Foreskin fibroblast (primary cell): ENCODE measurements at places on chromosomes 4 and X.

GRCh38 chrX:136856551-136856950 is 24.0 kb downstream of the RBMX start:
- no peak for DNase-seq

- no peak for DNase-seq
These were observed 6.3 kb upstream of the ADGRA3 start for GRCh38 chr4:22522206-22522605.

GRCh38 chrX:131366407-131366806 is 77.3 kb upstream of the IGSF1 start:
- DNase-seq = no peak

DNA sequence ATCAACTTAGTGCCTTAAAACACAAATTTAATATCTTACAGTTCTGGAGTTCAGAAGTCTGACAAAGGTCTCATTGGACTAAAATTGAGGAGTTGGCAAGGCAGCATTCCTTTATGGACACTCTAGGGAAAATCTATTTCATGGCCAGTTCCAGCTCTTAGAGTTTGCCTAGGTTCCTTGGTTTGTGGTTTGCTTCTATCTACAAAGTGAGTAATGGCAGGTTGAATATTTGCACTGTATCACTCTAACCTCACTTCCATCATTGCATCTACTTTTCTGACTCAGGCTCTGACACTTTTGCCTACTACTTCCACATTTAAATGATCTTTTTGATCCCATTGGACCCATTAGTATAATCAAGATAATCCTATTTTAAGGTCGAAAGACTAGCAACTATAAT is 64.7 kb upstream of the PCDH10 start:
- no peak for DNase-seq

DNA sequence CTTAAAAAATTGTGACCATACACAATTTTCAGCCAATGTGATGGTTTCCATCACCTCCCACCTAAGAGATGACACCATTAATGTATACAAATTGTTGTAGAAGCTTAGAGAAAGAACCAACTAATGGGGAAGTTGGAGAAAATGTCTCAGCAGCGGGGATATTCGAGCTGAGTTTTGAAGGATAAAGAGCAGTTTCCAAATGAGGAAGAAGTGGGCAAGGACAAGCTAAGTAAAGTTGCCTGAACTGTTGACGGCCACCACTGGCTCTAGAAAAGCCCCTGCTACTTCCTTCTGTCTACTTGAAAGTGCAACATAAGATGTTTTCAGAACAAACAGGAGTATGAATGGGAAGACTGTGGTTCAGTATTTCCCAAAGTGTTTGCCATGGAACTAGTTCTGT is 92.0 kb downstream of the CHRNA9 start:
- DNase-seq = no peak

- no peak for DNase-seq
These were observed 1.8 kb downstream of the TLL1 start for GRCh38 chr4:165874791-165875371.

DNA sequence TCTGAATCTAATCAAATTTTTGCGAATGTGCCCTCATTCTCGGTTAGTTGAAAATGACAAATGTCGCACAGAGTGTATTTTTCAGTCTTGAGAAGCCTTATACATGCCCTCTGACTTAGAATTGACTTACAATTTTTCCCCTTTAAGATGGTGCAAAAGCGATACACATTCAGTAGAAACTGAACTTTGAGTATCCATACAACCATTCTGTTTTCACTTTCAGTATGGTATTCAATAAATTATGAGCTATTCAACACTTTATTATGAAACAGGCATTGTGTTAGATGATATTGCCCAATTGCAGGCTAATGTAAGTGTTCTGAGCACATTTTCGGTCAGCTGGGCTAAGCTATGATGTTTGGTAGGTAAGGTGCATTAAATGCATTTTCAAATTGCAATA is 43.4 kb downstream of the SLC9A7 start:
- no peak for DNase-seq

GRCh38 chrX:2398064-2398656 is 102.6 kb downstream of the DHRSX start:
- peak; percentile 45 for DNase-seq

- DNase-seq = no peak
These were observed 295.3 kb downstream of the PDGFC start for GRCh38 chr4:156676116-156676851.

DNA sequence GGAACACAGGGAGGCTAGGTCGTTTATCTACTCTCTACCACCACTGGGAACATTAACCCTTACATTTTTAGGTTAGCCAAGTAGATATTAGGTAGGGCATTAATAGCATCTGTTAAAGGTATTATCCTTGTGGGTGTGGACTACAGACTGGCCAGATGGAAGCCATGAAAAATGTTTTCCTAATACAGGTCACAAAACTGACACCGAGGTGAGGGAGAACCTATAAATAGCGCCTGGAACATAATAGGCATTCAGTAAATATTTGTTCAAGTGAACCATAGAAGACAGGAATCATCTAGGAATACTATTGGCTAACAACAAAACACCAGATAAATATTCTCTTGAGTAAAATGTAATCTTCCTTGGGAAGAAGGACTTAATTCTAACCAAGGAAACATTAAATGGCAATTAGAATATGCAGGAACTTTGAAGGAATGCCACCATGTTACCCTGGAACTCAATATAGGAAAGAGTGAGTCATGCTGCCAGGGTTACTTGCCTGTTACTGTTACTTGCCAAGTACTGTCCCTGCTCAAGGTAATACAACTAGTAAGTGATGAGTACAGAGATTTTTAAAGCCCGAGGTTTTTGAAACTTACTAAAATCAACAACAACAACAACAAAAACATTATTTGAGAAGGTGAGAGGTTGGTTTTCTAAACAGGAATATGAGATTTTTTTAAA is 79.0 kb downstream of the SOX3 start:
- no peak for DNase-seq

DNA sequence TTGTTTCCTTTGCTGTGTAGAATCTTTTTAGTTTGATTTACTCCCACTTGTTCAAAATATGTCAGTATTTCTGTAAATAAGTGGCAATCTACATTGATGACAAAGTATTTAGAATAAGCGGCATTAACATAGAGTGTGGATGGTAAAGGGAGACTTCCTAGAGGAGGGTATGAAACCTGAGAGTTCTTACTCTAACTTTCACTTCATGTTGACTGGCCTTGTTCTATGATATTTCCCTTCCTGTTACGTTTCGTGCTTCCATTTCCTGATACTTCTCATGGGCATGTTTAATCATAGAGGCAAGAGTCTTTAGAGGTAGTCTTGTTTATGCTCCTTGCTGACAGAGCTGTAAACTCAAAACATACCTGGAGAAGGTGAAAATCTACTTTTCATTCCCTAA is 408.9 kb downstream of the GLUD2 start:
- DNase-seq = no peak

GRCh38 chrX:1389181-1389992 is 2.5 kb downstream of the SLC25A6 start:
- DNase-seq = no peak

GRCh38 chr4:154687840-154688239 is 56.0 kb upstream of the LRAT start:
- DNase-seq = no peak

DNA sequence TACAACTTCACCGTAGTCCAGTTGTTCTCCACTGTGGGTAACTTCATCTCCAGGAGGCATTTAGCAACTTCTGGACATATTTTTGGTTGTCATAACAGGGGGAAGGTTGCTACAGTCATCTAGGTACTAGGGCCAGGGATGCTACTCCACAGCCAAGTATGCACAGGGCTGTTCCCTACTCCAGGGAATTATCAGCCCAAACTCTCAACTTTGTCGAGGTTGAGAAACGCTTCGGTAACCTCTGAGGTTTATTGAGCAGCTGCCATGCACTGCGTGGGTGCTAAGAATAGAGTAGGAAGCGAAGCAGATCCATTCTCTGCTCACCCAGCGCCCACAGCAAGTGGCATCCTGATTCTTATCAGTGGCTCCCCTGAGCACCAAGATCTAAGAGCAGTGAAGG is 8.2 kb downstream of the FGFBP1 start:
- no peak for DNase-seq

DNA sequence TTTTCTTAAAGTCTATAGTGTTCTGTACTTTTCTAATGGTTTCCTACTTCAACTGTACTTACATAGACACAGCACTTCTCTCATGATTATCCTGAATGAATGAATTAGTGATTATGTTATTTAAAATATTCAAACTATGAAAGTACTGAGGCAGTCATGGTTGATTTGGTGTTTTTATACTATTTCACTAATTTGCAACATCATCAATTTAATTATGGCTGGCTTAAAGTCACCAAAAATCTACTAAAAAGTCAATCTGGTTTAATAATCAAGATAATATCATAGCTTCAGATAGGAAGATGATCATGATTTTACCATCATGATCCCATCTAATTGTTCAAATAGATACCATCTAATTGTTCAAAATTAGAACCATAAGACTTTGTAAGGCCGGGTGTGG is 16.8 kb upstream of the TMEM131L start:
- no peak for DNase-seq

DNA sequence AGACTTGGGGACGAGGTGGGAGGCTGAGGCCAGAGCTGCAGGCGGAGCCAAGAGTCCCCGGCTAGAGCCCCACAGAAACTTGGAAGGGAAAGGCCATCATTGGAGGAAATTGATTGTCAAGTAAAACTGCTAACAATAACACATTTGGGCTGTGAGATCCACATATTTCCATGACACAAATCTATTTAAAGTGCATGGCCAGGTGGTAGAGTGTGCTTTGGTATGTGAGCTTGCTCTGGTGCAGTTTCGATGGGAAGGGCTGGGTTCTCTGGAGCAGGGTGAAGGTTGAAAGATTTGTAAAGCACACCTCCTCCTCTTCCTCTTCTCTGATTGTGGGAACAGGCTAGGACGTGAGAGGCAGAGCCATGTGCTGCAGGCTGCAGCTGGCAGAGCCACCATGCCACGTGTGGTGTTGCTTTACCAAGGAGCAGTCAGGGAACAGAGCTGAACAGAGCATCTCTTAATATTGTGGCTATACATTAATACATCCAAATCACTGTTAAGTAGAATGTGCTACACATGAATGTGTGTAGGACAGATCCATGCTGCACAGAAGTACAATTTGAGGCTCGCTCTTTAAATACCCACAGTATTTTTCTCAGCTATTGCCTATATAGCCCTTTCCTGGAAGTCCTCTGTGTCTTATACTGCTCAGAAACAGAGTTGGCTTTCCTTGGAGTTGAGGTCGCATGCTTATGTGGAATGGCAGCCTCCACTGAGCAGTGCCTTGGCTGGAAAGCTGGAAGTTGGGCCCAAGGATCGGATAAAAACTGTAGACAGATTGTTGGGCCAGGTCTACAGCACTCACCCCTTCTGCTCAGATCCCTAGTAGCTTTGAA is 37.7 kb downstream of the FHDC1 start:
- no peak for DNase-seq

DNA sequence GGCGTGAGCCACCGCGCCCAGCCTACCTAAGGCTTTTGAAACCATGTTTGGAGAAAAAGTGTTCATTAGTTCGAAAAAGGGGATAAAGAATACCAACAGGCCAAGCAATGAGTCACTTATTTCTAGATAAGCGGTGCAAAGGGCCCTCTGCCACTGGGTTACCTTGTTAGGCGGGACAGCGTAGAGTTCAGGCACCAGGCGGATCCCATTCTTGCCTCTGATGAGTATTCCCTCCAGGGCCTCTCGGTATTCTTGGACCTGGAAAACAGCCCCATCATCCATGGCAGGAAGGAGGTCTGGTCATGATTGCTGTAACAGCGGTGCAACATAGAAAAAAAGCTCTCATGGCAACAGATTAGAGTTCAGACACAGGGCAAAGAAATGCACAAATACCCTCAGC is 48.0 kb downstream of the PHKA2 start:
- DNase-seq = no peak

DNA sequence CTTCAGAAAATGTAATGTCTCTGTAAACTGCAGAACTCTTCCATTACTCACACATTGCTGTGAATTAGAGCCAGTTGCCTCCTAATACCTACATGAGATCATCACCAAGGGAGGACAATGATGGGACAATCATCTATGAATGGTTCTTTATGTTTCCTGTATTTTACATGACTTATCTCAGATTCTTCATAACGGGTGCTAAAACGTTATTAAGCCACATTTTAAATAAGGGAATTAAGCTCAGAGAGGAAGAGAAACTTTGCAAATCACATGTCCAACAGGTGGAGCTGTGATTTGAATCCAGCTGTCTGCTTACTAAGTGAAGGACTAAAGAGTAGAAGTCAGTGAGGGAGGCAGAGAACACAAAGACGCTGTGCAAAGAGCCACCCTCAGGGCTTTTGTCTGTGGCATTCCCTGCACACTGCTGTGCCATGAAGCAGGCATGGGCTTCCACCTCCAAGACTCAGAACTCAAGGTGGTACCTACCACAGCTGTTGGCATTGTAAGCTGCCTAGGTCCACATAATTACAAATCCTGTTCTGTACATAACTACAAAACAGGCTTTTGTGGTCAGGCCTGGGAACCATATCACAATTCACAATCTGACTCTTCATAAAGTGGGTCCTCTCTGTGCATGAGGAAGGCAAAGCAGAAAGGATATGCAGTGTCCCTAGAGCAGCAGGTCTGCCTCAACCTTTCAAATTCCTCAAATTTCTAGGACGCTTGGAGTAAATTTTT is 12.8 kb downstream of the TBC1D9 start:
- peak; percentile 59 for DNase-seq

DNA sequence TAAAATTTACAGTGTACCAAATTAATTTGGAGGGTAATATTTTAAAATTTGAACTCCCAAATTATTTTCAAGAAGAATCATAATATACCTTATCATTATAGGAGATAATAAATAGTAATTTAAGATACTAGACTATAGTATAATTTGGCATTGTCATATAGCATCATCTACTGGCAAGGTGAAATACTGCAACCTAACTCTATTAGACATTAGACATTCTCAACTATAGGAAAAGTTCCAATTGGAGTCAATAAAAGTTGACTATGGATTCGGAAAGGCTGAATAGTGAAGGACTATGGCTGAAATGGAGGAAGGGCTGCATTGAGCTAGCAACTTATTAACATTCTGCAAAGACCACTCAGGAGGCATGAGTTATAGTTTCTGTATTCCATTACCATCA is 113.0 kb downstream of the PRDM5 start:
- peak; percentile 7 for DNase-seq

GRCh38 chr4:1871471-1872021 is 353 bp downstream of the NSD2 start:
- DNase-seq = no peak

DNA sequence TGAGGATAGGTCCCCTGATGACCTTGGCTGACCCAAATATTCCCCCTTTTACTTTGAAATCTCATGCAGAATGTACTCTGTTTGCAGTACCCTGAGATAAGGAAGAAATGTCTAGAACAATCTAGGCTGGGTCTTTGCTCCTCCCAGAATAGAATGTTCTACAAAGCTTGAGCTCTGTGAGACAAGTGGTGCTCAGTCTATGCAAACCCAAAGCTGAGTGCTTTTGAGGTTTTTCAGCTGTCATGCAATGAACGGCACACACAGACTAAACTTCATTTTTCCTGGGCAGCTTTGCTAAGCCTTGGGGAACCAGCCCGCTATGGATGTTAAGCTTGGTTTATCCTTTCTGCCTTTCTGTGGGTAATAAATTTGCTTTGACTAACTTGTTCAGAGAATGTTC is 513.6 kb downstream of the FAT4 start:
- no peak for DNase-seq
